ENCODE measurements at places on chromosomes 2 and 18.

- DNase-seq = no peak
Observed at GRCh38 chr2:72996117-72996502, 75.4 kb downstream of the SFXN5 start.

GRCh38 chr2:86704459-86704971 lies 15.6 kb upstream of the RMND5A start:
- DNase-seq = no peak

GRCh38 chr18:75350512-75350839 lies 77.0 kb downstream of the SMIM21 start:
- DNase-seq = no peak

GRCh38 chr2:150274108-150274507 lies 213.4 kb downstream of the RND3 start:
- DNase-seq = no peak

DNA sequence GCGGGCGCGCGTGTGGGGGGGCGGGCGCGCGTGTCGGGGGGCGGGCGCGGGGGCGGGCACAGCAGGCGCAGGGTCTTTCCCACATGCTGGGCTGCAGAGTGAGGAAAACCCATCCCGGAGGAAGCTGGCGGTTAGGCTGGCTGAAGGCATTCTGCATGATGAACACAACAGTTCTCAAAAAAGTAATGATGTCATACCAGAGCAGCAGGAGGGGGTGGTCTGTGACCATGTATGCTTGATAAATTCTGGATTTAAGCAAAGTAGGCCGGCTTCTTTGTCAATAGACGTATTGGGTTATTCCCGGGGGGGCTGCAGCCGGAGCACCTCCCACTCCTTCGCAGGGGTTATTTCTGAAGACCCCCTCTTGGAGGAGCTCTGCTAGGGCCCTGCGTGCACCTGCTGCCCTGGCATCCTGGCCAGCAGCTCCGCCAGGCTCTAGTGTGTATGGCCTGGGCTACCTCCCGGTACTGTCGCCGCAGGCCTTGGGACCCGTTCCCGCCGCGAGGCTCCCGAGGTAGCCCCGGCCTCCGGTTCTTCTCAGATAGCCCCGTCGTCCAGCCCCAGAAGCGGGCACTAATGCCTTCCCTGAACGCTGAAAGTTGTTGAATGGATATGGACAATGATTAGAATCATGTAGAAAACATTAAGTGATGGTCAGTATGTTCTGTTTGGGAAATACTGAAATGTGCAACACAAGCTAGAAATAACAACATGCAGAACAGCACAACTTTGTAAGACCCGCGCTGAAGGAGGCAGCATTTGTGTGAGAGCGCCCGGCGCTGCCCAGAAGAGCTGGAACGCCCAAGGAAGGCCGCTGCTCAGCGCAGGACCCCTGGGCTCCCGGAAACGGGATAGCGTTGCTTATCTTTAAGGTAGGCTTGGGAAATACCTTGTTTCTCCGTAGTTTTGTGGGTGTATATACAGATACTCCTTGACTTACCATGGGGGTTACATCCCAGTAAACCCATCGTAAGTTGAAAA lies 101.4 kb upstream of the RAB6C start:
- peak; percentile 14 for DNase-seq

DNA sequence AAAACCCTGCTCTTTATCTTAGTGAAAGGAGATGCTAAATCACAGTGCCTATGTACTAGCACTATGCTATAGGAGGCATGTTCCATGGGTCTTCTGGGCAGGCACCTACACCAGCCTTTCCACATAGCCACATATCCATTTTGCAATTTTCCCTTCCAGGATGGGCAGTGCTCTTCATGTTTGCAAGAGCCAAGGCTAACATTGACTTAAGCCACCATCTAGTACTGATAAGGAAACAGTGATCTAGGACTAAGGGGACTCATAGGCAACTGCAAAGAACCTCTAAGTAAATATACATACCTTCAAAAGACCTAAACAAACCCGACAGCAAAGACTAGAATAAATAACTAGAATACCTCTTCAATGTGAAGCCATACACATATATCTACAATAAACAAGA lies 919.7 kb upstream of the GYPC start:
- no peak for DNase-seq

DNA sequence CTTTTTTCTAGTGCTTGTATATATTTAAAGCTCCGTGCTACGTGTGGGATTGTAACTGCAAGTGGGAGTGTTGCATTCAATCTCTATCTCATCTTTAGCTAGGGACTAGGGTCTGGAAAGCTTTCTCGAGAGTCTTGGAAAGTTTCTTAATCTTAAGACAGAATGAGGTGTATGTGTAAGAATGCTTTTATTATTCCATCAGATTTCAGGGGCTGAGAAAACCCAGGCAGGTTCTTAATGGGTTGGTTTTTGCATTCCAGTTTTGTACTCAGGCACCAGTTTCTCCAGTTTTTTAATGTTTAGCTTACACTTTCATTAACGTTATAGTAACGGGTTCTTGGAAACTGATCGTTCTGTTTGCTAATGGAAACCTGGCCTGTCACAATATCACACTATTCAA lies 20.3 kb downstream of the MRPL19 start:
- no peak for DNase-seq

- DNase-seq = no peak
Observed at GRCh38 chr2:170778900-170779299, 8.7 kb downstream of the ERICH2 start.

DNA sequence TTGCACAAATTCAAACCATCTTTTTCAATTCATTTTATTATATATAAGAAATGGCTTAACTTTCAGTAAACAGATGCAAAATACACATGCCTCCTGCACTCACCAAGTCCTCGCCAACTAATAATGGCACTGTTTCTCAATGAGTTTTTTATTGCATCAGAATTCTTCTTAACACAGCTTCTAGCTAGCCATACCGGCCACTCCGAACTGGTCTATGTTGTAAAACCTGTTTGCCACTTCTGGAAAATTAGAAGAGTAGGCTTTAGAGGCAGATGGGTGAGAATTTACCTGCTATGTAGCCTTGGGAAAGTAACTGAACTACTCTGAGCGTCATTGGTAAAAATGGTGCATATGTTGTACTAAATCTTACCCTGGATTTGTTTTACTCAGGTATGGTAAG lies 100.6 kb upstream of the LHCGR start:
- DNase-seq = no peak

- no peak for DNase-seq
Observed at GRCh38 chr2:205713086-205713485, 30.8 kb downstream of the NRP2 start.

GRCh38 chr2:13581471-13581870 lies 864.7 kb downstream of the TRIB2 start:
- DNase-seq = no peak

GRCh38 chr2:109254174-109254904 lies 125.3 kb downstream of the SH3RF3 start:
- no peak for DNase-seq

- no peak for DNase-seq
Observed at GRCh38 chr18:58196881-58197872, 153.2 kb downstream of the NEDD4L start.

GRCh38 chr18:23049698-23050373 lies 85.4 kb upstream of the CABLES1 start:
- DNase-seq = no peak

DNA sequence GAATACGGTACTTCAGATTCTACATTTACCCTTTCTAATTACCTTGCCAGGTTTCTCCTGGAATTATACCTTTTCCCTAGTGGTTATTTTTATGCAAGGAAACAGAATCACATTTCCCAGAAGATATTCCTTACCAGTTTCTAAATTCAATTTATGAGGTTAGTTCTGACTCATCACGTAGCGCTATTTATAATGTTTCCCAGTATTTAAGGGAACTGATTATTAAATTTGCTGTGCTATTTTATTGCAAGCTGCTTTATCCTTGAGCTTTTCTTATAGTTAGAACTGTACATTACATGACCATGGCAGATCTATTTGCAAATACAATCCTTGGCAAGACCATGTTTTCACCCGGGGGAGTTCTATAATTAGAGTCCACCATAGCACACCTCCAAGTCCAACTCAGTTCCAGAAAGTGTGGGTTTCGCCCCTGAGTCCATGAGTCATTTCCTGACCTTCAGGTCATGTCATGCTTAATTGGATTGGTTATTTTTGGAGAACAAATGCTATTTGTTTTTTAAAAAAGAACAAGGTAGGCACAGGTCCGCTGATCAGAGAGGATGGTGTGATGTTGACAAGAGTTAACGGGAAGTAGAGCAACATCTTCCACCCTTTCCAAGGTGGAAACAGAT lies 126.6 kb downstream of the ZNF532 start:
- DNase-seq = no peak

DNA sequence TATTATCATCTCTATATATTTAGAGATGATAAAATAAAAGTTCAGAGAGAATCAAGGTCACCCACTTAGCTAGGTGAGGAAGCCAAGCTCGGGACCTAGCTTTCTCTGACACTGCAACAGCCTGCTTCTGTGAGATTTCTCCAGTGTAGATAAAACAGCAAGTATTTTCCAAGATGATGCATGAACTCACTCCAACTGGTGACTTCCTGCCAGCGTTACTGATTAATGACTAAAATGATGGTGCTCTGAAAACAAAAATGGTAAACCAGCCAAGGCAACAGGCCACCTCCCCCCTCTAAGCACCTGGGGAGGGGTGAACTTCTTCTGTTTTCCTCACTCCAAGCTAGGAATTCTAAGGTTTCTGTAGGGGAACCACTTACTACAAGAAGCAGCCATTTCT lies 510.2 kb upstream of the ID2 start:
- DNase-seq = no peak

DNA sequence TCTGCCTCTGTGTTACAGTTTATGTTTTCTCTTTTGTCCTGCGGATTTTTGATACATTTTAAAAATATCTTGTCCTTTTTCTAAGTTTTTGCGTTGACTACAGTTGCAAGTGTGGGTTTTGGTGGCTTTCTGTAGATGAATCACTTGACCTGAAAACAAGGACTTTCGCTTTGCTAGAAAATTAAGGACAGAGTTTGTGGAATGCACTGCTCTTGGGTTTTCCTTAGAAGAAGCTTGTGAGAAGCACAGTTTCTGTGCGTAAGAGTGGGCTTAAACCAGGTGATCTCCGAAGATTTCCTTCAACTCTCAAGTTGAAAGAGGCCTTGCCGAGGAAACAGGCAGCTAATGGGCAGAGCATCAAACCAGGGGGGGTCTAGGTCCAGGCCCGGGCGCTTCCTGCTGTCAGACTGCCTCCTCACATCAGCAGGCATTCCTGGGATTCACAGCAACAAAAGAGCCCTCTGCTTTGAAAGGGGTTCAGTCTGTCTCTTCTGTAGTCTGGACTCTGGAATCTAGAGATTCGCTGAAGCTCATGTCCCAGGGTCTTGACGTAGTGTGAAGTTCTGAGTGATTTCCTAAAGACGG lies 17.3 kb downstream of the NCK2 start:
- DNase-seq = no peak

All from SK-N-DZ (cell line).